Stimulated activated CD8-positive, alpha-beta memory T cell treated with anti-CD3 and anti-CD28 coated beads, Interleukin-15, amount 100 ng/mL, for 48 hours (primary cell): ENCODE measurements at places on chromosomes 11 and 22.

DNA sequence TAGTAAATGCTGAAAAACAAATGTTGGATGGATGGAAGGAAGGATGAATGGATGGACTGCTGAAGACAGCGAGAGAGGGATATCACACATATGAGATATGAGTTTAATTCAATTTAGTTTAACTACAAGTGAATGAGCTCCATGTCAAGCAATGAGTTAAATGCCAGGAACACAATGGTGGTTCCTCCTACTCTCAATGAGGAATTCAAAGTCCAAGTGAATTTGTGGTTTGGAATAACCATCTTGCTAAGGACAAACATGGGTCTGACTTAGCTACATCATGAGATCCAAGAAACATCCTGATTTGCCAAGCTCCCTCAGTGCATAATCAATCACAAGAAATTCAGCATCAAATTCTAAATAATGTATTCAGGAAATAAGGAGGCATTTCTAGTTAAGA, 26.1 kb upstream of the PPP2R1B start:
- DNase-seq, result no peak

GRCh38 chr11:125180413-125181305, 16.1 kb downstream of the PKNOX2 start:
- no peak for DNase-seq

GRCh38 chr11:4697585-4697984, at the start of gene OR51E2:
TSS of gene OR51E2 (minus strand) at chr11:4697853. CDS start at chr11:4682711, 15,142 bp downstream.
- DNase-seq, result no peak

- DNase-seq, result no peak
Measured at GRCh38 chr11:66136752-66137123, 66.7 kb downstream of the PACS1 start.

DNA sequence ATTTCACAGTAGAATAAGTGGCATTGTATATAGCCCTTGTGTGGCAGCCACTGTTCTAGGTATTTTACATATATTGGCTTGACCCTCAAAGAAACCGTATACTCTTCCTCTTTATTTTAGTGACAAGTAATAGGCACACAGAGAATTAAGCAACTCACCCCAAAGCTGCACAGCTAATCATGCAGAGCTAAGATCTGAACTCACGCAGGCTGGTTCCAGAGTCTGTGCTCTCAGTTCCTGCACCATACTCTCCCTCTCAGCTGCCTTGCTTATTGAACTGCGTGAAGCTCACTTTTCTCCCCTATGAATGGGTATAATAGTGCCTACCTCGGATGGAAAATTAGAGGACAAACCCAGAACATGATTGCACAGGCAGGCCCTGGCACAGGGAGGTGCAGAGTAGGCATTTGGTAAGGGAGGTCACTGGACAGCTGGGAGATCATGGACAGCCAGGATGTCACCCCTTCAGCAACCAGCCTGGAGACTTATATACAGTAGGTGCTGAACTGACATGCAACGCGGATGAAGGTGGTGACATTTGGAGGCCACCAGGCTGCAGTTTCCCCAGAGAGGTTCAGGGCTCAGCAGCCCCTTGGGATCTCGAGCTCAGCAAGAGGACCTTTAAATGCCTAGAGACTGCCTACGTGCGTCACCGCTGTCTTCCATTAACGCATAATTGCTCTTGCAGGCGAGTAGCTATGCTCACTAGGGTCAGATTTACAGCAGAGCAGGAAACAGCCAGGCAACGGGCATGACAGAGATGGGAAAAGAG, 78.4 kb upstream of the TP53I11 start:
- DNase-seq, result no peak
